ENCODE measurements at places on chromosomes 3 and 15. TPM values are rescaled to one million over a fixed set of nuclear protein-coding genes. Genes with fewer than 3 reads are reported as not detected.

Gene MUC4
- 0.01 TPM for polyA plus RNA-seq

Gene FYCO1
- 3.3 TPM for polyA plus RNA-seq

Gene P4HTM
- polyA plus RNA-seq = 20.4 TPM

Gene GPR87
- polyA plus RNA-seq = not detected

Gene ANKDD1A
- polyA plus RNA-seq = 3.4 TPM

Gene SCG5
- polyA plus RNA-seq = not detected
